Body of pancreas (tissue), 4 donors: ENCODE measurements at places on chromosomes 2 and 18.

DNA sequence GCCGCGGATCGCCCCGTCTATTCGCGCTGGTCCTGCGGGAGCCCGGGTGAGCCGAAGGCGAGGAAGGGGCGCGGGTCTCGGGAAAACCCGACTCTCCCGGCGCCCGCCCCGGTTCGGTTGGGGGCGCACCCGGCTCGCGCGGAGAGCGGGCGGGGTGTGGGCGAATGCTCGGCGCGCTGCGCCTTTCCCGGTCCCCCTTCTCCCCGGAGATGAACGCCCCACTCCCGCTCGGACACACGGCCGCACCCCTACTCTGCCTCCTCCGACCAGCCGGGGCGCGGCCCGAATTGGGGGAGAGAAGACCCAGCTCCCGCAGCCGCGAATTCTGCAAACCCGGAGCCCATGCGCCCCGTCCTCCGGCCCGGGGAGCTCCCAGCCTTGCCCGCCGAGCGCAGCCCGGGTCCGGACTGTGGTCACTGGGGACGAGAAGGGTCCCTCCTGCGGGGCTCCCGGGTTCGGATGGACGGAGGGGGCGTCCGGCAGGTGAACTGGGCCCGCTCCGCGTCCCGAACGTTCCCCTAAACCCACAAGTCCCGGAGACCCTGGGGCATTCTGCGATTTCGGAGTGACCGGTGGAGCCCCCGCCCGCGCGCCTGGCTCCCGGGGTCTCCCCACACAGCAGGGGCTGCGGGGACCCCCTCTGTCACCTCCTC is 734 bp downstream of the KCNG2 start:
- DNase-seq = peak; percentile 2

- DNase-seq = peak; percentile 31
Observed at GRCh38 chr2:197516393-197516761, 511 bp downstream of the MOB4 start.

DNA sequence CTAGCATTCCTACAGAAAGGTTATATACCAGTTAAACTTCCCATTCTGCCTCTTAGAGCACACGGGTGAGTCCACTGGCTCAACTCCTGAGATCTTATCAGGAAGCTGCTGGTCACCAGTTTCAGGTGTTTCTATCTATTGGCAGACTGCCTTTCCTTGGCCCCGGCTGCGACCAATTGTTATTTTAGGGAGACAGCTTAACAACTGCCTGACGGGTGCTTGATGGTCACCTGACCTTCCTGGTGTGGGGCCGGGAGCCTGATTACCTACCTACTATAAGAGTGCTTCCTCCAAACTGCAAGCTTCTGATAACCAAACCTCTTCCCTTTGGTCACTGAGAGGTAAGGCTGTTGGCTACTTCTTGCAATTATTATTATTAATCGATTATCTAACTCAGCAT is 122.1 kb upstream of the XIRP2 start:
- DNase-seq = no peak

DNA sequence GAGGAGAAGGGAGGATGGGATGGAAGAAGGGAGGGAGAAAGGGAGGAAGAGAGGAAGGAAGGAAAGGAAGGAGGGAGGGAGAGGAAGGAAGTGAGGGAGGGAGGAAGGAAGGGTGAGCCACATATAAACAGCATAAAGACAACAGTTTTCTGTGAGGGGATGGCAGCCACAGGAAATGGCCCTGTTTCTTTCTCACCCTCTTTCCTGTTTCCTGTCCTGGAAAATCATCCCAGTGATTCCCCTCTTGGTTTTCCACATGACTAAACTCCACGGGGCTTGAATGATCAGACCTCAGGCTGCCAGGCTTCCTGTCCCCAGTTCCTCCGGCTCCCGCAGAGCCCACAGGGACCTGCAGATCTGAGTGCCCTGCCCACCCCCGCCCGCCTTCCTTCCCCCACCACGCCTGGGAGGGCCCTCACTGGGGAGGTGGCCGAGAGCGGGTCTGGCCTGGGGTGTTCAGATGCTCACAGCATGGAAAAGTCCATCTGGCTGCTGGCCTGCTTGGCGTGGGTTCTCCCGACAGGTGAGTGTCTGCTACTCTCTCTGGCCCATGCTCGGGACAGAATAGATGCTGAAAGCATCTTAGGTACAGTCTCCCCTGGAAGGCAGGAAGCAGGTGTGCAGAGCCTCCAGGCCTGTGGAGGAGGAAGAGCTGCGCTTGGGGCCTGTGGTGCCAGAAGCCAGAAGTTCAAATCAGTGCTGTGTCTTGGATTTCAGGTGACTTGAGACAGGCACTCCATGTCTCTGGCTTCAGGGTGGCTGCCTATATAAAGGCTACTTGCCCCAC is at the start of gene SIGLEC15:
Gene SIGLEC15 (plus strand): TSS at position 418 of the 787 bp plus-strand sequence. CDS start 54 bp downstream, at position 472.
- no peak for DNase-seq

- peak; percentile 66 for DNase-seq
Observed at GRCh38 chr2:170715062-170715931, at the start of gene SP5. TSS of gene SP5 (plus strand) at chr2:170715337. CDS start at chr2:170715513, 176 bp downstream.

DNA sequence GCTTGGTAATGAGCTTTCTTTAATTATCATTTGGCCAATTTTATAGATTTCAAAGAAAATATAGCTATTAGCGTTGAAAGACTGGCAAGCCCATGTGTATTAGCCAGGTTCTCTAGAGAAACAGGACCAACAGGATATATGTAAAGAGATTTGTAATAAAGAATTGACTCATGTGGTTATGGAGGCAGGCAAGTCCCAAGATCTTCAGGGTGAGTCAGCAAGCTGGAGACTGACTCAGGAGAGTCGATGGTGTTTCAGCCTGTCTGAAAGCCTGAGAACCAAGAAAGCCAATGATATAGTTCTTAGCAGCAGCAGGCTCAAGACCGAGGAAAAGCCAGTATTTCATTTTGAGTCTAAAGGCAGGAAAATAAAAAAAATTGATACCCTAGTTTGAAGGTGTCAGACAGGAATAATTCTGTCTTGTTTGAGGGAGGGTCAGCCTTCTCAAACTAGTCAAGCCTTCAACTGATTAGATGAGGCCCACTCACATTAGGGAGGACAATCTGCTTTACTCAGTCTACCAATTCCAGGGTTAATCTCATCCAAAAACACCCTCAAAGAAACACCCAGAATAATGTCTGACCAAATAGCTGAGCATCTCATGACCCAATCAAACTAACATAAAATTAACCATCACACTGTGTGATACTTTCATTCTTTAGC is 78.3 kb upstream of the CRIM1 start:
- no peak for DNase-seq

- DNase-seq = peak; percentile 35
Observed at GRCh38 chr2:98759827-98760625, 29.1 kb upstream of the MGAT4A start.

DNA sequence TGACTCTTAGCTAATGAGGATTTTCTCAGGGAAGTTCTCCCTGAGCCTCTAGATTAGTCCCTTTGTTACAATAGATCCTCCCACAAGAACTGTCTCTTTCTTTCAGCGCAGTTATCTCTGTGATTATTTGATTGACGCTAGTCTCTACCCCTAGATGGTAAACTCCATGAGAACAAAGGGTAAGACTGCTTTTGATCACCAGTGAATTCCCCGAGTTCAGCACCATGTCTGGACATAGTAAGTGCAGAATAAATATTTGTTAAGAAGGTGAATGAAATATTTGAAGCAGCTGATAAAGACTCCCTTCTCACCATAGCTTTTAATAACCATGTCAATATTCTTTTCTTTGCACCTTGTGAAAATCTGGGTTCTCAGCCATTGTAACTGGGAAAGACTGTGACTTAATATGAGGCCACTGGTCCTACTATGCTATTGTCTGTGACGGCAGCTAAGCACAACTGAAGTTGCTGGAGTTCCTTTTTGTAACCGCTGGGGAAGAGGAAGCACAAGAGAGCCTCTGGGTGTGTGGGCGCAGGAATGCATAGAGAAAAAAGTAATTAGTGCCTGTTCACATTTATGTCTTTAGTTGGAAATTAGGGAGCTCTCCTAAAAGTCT is 214.7 kb downstream of the TGIF1 start:
- DNase-seq = no peak

DNA sequence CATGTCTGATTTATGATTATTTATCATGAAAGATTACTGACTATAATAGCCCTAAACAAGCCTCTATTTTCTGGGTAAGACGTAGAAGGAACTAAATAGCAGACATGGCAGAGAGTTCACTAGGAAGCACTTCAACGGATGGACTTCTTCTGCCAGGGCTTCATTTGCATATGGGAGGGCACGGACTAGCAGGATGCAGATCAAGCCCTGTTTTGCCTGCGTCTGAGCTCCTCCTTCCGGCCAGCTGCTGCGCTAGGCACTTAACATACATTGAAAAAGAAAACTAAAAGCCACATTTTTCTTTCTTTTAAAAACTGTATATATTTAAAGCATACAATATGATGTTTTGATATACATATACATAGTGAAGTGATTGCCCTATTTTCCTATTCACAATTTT is 340.0 kb upstream of the MEX3C start:
- peak; percentile 59 for DNase-seq

GRCh38 chr2:183069174-183069573 is 9.4 kb upstream of the DUSP19 start:
- DNase-seq = no peak

DNA sequence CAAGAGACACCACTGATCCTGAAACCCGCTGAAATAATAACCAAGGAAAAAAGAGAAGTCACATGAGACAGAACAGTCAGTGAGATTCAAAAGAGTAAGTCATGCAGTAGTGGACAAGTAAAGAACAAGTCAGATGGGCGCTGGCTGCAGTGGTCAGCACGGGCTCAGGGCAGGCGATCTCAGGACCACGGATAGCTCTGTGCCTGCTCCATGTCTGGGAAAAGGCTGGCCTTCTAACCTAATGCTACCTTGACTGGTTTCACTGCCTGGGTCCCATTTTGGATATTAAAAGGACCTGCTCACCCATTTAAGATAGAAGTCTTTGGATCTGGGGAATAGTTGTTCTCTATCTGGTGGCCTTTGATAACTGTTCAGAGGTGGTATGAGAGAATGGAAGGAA is 61.7 kb upstream of the LCLAT1 start:
- no peak for DNase-seq

- peak; percentile 76 for DNase-seq
Observed at GRCh38 chr2:71223767-71224333, 3.1 kb downstream of the PAIP2B start.

DNA sequence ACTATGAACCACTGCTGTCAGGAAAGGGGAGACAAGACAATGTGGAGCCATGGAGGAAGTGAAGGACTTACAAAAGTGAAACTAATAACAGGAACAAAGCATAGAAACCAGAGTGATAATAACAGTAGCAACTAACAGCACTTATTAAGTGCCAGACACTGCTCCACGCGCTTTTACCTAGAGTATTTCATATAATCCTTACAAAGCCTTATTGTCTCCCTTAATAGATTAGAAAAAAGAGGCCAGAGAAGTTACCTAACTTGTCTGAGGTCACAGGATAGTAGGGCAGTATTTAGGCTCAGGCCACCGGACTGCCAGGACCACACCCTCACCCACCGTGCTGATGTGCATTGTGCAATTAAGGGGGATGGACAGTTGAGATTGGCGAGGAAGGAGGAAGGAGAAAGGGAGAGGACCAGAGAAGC is 98.6 kb upstream of the NFU1 start:
- DNase-seq = no peak

DNA sequence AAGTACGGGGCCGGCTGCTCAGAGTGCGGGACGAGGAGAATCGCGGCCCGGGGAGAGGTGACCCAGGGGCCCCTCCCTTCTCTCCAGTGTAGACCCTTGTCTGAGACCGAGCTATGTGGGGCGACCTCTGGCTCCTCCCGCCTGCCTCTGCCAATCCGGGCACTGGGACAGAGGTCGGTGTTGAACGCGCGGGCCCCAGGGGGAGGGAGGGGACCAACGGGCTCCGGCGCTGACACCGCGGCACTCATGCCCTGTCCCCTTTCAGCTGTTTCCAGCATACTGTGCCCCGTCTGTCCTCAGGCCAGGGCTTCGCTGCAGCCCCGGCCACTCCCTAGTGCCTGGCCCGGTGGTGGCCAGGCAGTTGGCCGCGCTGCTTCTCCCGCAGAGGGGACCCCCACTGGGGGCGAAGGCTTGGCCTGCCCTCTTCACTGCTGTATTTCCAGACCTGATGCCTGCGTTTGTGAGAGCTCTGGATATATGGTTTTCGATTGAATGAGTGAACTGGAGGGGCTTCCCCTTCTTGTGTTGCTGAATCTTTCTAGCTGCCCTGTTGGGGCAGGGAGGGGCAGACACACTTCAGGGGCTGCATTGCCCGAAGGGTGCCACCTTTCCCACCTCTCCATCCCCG is 809 bp downstream of the DBI start:
- peak; percentile 59 for DNase-seq

DNA sequence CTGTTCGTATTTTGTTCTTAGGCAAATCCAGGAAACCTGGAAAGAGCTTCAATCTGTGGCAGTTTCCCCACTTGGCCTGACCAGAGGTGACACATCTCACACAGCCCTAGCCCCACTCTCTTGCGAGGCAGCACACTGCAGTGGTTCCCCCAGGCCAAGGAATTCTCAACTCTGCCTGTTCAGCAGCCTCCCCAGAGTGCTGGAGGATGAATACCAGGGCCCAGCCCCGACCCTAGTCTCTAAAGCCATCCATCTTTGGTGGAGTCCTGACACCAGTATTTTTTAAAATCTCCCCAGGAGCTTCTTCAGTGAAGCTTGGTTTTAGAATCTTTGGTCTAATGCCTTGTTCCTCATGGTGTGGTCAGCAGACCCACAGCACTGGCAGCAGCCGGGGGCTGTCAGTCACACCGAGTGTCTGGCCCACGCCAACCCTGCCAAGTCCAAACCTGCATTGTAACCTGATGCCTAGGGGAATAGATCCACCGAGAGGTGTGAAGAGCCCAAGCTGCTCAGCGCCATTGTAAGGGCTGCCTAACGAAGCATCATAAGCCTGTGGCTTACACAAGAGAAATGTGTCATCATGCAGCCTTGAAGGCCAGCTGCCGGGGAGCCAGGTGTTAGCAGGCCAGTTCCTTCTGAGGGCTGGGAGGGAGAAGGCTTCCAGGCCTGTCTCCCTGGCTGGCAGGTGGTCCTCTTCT is 428.7 kb upstream of the ID2 start:
- no peak for DNase-seq

- DNase-seq = no peak
Observed at GRCh38 chr2:32993005-32993539, 46.3 kb downstream of the LTBP1 start.

DNA sequence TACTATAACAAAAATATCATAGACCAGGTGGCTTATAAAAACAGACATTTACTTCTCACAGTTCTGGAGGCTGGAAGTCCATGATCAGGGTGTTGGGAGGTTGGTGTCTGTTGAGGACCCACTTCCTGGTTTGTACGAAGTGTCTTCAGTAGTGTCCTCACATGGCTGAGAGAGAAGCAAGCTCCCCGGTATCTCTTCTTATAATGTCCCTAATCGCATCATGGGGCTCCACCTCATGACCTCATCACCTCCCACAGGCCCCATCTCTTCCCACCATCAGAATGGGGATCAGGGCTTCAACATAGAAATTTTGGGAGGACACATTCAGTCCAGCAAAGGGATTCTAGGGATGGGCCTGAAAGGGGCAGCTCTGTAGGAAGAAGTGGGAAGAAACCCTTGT is 4.8 kb upstream of the NIFK start:
- DNase-seq = no peak

- DNase-seq = no peak
Observed at GRCh38 chr2:236917164-236917563, 168.5 kb upstream of the COPS8 start.
